Mucosa of gallbladder (tissue), 1 donor: ENCODE measurements at places on chromosomes 11 and 22.

GRCh38 chr11:8690374-8691342, 8.1 kb downstream of the RPL27A start:
- DNase-seq = no peak

GRCh38 chr11:67303132-67303834, at the start of gene SSH3:
SSH3 (plus strand) TSS chr11:67303530; CDS start chr11:67303626, 96 bp downstream.
- DNase-seq = peak; percentile 76

GRCh38 chr11:69444381-69445130, 36.9 kb upstream of the LINC01488 start:
- peak; percentile 63 for DNase-seq

GRCh38 chr11:124612045-124612444, 817 bp downstream of the PANX3 start:
- no peak for DNase-seq

DNA sequence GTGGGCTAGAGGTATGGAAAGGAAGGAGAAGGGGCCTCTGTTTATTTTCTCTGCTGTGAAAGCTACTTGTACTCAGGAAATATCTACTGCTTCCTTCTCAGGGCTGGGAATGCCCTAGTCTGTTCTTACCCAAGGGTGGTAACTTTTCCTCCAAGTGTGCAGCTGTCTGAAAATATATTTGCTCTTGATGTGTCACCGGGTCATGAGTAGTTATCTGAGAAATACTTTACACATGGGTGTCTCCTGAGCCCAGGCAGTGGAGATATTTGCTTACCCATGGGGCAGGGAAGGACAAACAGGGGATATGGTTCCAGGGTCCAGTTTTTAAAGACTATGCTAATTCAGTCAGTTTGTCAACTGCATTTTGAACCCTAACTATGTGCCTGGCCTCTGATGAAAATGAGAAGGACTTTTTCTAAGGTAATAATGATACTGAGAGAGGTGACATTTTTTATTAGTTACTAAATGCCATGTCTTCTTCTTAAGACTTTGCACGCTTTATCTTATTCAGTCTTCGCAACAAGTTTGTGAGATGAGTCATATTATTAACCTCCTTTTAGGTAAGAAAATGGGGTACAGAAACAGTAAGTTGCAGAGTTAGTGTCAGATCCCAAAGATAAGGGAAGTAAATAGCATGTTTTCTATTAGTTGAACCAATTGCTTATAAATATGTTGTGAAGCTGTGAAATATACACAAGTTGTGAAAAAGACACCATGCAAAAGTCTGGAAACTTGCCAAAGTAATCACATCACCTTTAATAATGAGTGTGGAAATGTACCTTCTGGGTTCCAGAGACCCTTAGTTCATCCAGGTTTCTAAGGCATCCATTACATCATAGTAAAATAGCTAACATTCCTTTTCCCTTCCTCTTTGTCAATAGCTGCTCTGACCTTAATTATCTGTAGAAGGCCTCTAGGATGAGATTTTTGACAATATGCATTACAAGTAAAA, 22.9 kb downstream of the SYTL2 start:
- no peak for DNase-seq

GRCh38 chr11:43907028-43907975, 26.7 kb downstream of the ALKBH3 start:
- DNase-seq = no peak

- DNase-seq = no peak
Observed at GRCh38 chr11:121479698-121480238, 27.0 kb upstream of the SORL1-AS1 start.

DNA sequence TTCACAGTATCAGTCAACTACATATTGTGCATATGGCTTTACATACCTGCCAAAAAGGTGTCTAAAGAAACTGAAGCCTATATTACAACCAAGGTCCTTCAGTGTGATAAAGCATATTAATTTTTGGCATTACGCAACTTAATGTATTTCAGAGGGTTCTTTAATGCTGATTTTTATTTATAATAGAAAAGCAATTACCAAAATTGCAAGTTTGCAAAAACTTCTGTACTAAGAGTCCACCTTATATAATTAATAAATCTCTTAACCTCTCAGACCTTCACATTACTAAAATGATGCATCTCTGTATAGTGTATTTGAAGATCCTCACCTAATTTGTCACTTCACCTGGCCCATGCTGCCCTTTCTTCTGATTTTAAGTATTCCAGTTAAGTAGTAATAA, 128.6 kb downstream of the GUCY1A2 start:
- no peak for DNase-seq

DNA sequence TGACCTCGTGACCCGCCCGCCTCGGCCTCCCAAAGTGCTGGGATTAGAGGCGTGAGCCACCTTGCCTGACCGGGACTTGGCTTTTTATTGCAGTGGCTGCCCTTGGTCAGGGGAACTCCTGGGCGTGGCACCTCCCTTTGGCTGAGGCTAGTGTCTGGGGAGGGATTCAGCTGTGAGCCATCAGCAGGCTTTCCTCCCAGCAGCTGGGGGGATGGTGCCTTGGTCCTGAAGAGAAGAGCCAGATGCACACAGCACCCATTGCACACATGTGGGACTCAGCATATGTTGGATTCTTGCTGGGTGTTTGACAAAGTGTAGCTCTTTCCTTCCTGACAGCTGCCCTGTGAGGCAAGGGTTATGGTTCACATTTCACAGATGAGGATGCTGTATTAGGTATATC, 8.4 kb downstream of the CYTH4 start:
- DNase-seq = no peak

GRCh38 chr22:19714312-19715187, at the start of gene SEPTIN5:
SEPTIN5 (plus strand) TSS chr22:19714503; CDS start chr22:19714589, 86 bp downstream.
- DNase-seq = no peak

GRCh38 chr22:23695571-23696325, 4.9 kb downstream of the RGL4 start:
- no peak for DNase-seq

DNA sequence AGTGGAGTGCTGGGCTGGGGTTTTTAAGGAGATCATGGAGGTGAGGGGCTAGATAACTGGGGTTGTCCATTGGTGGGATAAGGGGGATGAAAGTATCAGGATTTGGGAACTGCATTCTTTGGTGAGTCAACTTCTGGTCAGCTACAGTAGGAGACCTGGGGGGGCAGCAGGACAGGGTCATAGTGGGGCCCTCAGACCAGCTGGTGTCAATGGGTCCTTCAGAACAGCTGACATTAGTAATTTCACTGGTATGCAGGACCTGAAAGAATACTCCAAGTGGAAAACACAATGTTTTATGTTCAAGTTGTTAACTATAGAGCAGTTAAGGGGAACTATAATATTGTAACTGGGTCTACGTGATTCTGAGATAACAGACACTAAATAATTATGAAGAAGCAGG, 2.8 kb upstream of the TTC12 start:
- no peak for DNase-seq

DNA sequence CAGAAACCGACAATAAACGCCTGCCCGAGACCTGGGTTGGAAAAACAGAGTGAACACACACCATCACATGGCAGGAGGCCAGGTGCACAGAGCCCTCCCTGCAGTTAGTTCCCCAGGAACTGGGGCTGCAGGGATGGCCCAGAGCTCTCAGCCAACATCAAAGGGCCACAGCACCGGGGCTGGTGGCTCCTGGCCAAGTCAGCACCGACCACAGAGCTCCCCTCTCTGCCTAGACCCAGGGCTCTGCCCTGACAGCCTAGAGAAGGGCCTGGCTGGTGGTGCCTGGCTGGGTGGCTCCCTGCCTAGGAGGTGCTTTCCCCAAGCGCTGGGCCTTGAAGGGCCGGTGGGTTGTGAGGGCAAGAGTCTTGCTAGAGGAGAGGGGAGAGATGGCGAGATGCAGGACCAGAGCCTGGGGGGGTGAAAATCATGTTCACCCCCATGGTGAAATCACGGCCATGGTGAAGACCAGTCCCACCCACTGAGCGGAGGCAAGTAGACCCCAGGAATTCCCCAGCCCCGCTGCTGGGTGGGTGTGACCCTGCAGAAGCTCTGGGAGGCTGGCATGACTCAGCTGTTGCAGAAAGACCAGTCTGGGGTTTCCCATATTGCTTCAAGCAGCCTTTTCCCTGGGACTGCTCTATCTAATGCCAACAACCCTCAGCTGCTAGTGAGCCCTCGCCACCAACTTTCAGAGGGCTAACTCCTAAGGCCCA, 7.2 kb upstream of the BID start:
- DNase-seq = no peak

GRCh38 chr11:45151362-45151982, 5.0 kb downstream of the PRDM11 start:
- no peak for DNase-seq

DNA sequence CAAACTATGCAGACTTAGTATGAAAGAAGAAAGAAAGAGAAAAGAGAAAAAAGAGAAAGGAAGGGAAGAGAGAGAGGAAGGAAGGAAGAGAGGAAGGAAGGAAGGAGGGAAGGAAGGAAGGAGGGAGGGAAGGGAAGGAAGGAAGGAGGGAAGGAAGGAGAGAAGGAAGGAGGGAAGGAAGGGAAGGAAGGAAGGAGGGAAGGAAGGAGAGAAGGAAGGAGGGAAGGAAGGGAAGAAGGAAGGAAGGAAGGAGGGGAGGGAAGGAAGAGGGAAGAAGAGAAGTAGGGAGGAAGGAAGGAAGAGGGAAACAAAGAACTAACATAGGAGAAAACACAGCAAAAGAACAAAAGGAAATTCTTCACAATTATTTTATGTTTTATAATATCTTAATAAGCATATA, 502.1 kb downstream of the SOX6 start:
- no peak for DNase-seq

DNA sequence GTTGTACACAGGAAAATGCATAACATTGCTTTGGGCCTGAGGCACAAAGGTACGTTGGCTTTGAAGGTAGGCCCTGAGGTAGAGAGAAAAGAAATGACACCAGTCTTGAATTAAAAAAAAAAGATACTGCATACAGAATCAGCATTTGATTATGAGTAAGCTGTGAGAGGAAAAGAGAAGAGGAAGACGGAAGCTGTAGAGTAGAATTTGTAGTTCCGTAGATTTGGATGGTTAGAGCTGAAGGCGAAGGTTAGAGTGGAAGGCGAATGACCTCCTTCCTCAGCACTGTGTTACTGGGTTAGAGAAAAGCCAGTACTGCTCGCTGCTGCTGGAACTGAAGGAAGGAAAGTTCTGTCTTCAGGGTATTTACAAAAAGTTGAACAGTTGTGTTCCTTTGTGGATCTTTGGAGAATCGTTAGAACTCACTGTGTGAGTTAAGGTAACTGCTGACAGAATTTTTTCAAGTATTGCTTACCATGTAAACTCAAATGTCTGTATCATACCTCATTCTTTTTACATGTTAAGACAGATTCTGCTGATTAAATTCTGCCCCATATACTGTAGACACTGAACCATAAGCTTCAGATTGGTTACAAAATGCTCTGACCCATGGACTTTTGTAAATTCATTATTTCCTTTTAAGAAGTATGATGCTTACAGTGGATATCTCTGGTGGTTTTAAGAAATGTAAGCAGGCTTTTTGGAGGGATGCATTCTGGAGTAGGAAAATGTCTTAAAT, 50.2 kb downstream of the MCAM start:
- no peak for DNase-seq

DNA sequence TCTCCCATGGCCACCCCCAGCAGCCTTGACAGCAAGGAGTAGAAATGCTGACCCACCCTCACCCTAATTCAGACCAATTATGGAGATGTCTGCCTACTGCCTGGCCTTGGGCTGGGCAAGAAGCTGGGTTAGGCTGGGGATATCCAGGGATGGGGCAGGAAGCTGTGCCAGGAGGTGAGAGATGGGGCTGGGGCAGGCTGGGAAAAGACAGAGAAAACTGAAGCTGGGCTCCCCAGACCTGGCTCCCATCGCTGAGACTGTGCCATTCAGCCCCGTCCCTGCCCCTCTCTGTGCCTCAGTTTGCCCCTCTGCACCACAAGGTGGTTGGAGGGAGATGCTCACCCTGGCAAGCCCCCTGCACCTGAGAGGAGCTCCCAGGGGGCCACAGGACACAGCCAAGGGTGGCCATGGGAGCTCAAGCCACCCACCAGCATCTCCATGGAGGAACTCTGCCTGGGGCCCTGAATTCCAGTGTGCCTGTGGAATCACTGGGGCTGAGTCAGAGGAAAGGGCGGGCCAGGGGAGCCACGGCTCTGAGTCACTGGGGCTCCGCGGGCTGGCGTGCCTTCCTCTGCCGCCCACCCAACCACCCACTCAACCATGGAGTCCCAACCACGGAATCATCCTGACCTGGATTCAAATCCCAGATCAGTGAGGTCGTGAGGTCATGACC, 6.0 kb upstream of the CARD10 start:
- DNase-seq = no peak

GRCh38 chr11:61293867-61294716, 1.0 kb downstream of the VWCE start:
- peak; percentile 24 for DNase-seq

DNA sequence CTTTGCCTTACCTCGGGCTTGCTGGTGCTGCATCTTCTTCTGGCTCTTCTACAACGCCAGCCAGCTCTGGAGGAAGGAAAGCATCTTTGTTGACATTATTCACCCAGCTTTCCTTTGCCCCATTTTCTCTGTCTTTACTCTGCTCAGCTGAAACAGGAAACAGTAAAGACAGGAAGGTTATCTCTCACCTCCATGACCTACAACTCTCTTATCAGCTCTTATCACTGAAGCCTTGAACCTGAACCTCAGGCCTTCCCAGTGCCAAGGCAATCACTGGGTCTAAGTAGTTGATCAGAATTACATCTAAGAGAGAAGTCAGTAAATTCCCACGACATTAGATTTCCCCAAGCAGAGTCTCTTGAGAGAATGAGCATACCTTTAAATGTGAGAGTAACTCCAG, 59.6 kb upstream of the CCDC89 start:
- no peak for DNase-seq

GRCh38 chr11:65865550-65866172, 5.4 kb downstream of the MUS81 start:
- DNase-seq = no peak

DNA sequence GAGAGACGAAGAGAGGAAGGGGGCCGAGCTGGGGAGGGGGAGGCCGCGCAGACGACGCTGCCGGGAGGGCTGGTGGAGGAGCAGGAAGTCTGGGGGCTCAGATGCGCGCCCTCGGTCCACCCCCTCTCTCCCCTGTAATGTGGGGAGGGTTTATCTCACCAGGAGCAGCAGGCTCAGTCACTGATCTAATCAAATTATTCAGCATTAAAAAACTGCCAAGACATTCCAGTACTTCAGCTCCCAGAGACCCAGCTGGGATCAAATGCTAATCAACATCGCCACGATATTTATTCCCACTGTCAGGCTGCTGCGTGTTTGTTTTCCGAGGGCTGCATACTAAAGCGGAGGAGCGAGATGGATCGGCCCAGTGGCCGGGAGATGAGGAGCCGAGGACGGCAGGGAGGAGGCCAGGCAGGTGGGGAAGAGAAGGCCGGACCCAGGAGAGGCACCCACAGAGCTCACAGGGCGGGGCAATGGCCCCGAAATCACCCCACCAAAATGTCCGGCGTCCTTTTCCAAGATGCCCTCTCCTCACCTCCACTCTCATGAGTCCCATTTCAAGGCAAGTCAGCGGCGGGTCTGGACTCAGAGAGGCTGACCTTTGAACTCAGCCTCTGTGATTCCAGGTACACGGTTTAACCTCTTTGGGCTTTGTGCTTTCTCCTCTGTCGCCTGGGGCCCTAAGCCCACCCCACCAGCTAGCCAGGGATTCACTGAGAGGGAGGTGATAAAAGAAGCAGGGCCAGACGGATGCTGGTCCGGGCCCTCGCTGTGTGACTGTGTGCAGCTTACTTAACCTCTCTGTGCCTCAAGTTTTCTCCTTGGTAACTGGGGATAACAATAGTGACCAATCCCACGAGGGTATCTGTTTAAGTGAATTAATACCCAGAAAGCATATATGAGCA, 502.1 kb downstream of the MN1 start:
- DNase-seq = no peak
